ENCODE measurements at places on chromosomes 16 and 17.
A peak's percentile ranks its signal among the peaks of the same experiment; 100 is the strongest.

- no peak for DNase-seq
Observed at GRCh38 chr17:45150911-45151809, 2.9 kb downstream of the HEXIM1 start.

GRCh38 chr16:1924095-1924494 is 5.9 kb upstream of the HS3ST6 start:
- DNase-seq = no peak

DNA sequence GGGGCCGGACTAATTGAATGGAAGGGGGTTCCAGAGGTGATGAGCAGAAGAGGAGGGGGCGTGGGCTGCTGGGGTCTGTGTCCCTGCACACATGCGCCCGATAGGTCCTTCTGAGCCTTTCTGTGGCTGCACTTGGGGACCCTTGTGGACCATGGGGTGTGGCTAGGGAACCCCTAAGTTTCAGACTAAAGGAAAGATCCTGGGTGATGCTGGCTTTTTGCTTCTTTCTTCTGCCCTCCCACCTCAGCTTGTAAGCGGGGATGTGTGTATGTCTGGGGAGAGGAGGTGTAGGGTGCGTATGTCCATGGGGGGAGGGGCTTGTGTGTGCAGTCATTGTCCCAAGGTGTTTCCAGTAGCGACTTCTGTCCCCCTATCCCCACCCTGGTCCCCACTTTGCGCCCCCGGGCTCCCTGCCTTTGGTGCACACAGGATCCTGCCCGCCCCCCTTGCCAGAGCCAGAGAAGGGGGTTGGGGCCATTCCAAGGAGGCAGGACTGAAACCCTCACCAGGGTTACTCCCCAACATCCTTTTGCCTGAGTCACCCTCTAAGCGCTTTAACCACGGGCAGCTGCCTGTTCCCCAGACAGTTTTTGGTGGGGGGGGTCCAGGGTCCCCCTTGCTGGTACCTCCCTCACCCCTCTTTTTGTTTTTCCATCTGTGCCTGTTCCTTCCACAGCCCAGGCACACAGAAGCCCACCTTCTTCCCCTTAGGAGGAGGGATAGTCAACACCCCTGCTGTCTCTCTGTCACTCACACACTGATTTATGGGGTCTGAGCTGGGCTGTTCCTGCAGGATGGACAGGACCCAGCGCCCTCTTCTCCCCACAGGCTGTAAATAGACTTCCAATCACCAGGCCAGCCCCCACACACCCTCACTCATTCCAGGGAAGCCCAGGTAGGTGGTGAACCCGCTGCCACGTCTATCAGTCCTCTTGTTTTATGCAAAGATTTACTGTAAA is 83.2 kb downstream of the ARHGAP23 start:
- DNase-seq = peak; percentile 48

DNA sequence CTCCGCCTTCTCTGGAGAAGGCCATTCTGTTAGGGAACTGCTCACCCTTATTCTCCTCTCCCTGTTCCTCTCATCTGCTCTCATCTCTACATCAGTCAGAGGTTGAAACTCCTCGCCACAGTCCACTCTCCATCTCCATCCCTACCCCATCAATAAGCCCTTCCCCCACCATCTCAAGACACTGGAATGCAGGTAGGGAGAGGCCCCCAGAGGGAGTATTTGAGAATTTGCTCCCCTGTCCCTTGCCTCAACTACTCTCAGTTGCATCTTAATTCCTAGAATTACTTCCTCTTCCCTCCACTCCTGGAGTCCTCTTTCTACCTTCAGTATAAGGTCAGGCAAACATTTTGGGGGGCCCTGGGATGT is 2.0 kb upstream of the AATF start:
- no peak for DNase-seq

DNA sequence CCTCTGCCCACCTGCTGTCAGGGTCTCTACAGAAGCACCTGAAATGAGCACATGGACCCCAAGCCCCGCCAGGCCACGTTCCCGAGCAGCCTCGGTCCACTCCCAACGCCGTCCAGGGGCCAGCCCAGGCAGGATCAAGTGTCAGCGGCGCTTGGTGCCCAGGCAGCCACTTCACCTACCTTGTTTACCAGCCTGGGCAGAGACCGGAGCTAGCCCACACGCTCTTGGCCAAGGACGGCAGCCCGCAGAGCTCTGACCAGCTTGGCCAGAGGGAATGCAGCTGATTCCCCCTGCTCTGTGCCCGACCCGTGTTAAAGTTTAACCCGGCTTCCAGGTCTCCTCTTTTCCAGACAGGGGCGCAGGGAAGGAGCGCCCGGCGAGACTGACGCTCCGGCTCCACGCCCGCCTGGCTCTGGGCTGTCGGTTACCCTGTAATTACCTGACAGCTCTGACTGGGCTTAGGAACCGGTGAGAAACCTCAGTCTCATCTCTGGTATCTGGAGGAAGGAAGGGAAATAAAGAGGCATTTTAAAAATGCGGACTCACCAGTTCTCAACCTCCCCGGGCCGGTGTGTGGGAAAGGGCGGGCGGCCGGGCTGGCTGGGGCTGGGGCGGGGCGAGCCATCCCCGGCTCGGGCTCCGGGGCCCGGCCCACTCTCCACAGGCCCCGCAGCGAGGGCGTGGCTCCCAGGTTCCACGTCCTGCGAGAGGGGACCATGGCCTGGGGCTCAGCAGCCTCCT is 4.6 kb downstream of the KIFC3 start:
- DNase-seq = no peak

GRCh38 chr16:68592466-68593337 is 52.4 kb upstream of the CDH3 start:
- DNase-seq = peak; percentile 16

DNA sequence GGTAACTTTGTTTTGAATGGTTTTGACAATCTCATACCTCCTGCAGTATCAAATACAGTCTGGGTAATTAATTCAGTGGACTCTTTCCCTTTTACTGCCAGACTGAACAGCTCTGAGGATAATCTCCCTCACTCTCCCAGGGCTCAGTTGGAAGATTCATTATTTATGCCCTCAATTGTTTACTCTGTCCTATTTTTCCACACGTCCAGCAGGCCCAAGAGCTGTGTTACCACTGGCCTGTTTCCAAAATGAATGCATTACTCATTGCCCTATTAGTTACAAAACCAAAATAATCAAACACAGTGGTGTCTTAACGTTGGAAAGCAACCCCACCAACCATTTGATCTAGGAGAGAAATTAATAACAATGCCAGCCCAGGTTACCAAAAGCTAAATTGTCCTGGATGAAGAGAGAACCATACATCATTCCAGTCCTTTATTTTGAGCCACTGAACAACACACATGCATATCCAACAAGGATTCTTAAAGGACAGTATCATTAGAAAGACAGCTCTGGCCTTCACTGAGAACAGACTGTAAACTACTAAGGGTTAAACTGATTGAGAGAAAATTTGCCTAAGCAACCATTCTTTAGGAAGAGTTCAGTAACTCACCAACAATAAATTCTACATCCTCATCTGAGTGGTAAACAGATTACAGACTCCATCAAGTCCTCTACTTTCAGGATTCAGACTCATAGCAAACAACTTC is 34.5 kb downstream of the FAM222B start:
- peak; percentile 86 for DNase-seq

- DNase-seq = no peak
Observed at GRCh38 chr17:67353929-67354574, 12.3 kb downstream of the PSMD12 start.

DNA sequence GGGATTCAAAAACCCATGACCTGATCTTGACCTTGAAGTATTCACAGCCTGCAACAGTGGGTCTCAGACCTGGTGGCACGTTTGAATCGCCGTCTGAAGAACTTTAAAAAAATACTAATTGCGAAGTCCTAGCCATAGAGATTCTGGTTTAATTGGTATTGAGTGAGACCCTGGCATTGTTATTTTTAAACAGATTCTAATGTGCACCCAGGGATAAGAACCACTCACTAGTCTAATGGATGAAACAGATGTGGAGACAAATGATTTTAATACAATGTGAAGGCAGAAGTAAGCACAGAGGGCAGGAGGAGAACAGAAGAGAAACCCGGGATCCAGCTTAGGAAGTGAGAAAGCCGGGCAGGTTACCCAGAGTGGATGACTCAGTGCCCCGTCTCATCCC is 21.2 kb downstream of the TMEM98 start:
- no peak for DNase-seq

DNA sequence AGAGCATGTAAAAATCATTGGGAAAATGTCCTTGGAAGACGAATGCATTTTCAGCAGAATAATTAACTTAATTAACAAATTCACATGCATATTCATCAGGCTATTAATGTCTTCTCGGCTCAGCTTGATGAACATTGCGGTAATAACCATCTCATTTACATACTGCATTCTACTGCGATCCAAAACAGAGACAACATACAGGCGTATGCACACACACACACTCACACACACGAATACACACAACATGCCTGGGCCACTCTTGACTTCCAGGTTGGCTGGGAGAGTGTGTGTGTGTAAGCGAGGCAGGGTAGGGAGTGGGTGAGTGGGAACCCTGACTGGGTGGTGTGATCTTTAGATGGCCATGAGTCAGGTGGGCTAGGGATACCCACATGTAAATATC is 44.7 kb downstream of the NEUROD2 start:
- peak; percentile 45 for DNase-seq

DNA sequence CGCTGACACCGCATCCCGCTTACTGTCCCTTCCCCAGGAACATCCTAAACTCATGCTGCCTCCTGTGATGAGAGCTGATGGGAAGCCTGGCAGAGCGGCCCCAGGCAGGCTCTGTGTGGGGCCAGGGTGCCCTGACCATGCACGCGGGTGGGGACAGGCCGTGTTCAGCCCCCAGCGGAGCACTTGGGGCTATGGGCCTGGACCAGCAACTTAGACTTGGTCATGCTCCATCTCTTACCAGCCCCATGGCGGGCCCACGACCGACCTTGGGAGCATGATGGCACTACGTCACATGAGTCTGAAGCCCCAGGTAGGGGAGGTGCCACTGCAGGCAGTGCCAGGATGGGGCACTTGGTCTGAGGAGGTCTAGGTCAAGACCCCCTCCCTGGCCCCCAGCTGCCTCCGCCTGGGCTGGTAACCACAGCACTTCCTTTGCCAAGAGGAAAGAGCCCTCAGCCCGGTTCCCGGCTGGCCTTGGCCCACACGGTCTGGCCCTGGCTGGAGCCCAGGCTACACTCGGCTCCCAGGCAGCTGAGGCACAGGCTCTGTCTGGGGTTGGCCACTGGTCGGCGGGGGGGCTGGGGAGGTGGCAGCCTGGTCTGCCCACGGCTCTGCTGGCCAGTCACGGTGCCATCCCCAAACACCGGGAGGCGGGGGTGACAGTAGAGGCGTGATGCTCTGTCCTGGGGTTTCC is 25.7 kb downstream of the BAHCC1 start:
- peak; percentile 48 for DNase-seq

DNA sequence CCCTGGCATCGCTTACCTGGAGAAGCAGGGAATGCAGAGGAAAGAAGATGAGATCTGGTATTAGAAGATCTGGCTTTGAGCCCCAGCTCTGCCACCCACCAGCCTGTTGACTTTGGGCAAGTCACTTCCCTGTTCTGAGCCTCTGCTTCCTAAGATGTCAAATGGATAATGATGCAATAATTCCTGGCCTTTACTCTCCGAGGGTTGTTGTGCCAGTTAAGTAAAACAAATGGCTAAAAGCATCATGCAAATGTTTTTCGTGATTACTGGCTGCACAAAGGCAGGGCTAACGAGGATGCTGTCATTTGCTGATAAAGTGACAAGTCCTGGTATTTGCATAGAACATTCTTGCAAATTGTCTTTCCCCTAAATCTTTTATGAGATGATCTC is 1.3 kb upstream of the ZNF821 start:
- no peak for DNase-seq

- peak; percentile 62 for DNase-seq
Observed at GRCh38 chr16:49921791-49922456, 66.0 kb upstream of the ZNF423 start.

GRCh38 chr17:50903604-50904517 is 37.7 kb upstream of the TOB1 start:
- peak; percentile 23 for DNase-seq

GRCh38 chr17:43349142-43349541 is 49.7 kb upstream of the ARL4D start:
- DNase-seq = no peak

- DNase-seq = no peak
Observed at GRCh38 chr17:66441101-66441661, 138.8 kb downstream of the PRKCA start.

- no peak for DNase-seq
Observed at GRCh38 chr17:56700919-56701420, 107.5 kb downstream of the NOG start.

GRCh38 chr17:32564325-32564724 is 77.5 kb downstream of the CDK5R1 start:
- DNase-seq = no peak

DNA sequence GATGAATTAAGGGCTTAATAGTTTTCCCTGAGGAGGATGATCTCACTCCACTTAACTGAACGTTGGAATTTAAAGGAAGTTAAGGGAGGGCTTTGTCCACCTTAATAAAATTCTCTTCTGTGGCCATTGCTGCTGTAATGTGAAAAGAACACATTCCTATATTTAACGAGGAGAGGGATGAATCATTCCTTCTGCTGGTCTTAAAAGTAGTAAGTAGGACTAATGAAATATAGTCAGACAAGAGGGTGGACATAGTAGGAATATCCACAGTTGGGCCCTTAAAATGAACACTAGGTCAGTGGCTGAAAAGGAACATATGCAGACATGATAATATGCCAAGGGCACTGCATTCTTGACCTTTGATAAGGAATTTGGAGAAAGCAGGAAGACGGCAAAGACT is 405.6 kb downstream of the PMP22 start:
- DNase-seq = no peak

GRCh38 chr16:80517846-80518245 is 22.9 kb upstream of the DYNLRB2 start:
- no peak for DNase-seq

GRCh38 chr16:1184156-1184868 is 31.4 kb downstream of the CACNA1H start:
- DNase-seq = no peak

DNA sequence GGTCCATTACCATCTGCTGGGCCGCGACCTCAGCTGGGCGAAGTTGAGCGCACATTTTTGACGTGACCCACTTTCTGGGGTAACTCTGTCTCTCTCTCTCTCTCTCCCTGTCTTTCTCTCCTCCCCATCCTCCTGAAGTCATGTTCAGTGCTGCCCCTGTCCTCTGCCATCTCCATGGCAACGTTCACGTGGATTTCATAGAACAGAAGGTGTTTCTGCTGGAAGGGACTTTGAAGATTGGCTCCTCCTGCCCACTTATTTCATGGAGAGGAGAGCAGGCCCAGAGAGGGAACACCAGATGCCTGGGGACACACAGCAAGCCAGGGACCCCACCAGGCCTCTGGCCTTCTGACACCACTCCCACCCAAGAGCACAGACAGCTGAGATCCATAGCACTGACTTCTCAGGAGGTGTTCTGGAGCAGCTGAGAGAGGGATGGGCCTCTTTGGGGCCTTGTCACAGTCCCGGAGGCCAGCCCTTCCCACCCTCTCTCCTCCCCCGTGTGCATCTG is 4.2 kb upstream of the CCNF start:
- no peak for DNase-seq

DNA sequence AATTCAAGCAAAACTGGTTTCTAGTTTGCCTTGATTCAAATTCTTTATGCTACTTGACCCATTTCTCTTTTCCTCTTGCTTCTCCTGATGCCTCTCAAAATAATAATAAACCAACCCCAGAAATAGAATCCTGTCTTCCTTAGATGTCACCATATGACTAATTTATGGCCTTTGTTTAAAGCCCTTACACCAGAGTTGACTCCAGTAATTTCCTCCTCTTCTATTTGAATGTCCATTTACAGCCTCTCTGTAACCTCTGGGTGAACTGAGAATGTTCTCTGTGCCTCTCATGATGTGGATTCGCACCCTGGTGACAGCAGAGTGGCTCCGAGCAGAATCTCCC is 31.5 kb downstream of the ZFHX3 start:
- no peak for DNase-seq

GRCh38 chr17:73729101-73729500 is 84.9 kb upstream of the SDK2 start:
- DNase-seq = no peak
